ENCODE measurements at places on chromosomes 16 and 17.

DNA sequence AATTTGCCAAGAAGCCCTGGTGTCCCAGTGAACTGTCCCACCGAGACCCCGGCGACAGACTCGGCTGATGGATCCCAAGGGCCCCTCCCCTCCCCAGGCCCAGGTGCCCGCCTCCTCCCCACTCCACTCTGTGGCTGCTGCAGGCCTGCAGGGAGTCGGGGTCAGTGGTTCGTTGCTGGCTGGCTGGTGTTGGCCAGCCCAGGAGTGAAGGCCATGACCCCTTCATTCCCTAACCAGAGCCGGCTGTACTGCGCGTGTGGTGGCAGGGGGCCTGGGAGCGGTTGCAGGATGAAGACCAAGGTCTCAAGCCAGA, 9.2 kb upstream of the TBX2 start:
- no peak for ATAC-seq

DNA sequence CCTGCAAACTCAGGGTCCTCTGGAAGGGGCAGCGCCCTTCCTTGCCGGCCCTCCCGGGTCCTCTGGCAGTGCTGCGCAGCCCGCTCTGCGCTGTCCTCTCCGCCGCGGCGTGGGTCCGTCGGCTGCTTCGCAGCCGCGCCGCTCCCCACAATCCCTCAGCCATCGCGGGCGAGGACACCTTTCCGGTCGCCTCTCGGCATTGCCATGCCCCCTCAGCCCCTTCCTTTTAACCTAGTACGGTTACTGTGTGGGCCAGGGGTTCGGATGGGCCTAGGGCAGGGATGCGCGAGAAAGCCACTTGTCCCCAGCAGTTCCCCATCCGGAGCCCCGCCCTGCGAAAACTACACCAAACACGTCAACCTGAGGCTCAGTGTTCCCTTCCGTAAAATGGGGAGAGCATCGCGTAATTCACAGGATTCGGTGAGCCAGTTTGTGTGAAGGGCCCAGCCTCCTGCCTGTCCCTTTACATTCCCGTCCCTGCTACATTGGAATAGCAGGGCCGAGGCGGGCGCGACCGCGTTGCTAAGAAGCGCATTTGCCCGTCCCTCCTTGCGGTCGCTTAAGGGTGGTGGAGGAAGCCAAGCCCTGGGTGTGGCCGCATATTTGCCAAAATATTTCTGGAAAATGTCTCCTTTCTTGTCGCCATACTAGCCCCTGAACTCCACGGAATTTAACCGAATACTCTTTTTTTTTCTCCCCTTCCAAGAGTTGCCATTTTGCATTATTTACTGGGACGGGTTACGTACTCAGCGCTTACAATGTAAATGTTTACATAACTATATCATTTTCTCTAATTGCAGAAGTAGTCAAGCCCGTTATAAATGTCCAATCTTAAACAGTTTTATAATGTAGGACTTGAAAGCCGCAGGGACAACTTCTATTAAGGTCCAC, 13.2 kb downstream of the COPZ2 start:
- peak; percentile 25 for ATAC-seq

DNA sequence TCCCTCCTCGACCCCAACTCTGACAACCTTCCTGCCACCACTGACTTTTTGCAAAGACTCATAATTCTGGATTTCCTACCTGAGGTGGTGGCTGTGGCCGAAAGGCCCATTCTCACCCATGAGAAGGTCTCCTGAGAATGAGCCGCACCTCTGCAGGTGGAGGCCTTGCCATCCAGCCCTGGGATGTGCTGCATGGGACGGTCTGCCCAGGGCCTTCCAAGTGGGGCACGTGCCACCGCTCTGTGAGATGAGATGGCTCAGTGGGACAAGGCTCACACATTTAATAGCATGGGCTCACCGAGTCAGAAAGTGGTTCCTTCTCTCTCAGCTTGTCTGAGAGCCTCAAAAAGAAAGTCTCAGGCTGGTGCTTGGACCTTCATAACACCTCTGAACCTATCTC, 112.8 kb downstream of the AMFR start:
- no peak for ATAC-seq

DNA sequence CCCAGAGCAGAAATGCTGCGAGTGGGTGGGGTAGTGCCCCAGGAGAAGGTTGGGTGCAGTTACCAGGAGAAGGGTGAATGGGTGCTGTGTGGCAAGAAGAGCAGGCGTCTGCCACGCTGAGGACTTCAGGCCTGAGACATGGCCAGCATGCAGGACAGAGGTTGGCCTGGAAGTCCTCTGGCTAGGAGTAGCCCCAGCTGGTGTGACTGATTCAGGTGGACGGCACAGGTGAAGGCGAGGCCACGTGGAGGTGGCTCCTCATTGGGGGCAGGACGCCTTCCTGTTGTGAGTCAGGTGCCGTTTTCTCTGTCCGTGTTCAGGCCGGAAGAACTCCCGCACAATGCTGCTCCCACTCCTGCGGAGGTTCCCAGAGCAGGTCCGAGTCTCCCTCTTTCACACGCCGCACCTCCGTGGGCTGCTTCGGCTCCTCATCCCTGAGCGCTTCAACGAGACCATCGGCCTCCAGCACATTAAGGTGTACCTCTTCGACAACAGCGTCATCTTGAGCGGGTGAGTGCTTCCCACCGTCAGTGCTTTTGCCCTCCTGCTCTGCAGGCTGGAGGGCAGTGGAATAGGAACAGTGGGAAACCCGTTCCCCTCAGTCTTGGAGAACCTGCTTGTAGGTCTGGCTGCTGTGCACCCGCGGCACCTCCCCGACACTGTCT, 20.7 kb downstream of the PGS1 start:
- no peak for ATAC-seq

DNA sequence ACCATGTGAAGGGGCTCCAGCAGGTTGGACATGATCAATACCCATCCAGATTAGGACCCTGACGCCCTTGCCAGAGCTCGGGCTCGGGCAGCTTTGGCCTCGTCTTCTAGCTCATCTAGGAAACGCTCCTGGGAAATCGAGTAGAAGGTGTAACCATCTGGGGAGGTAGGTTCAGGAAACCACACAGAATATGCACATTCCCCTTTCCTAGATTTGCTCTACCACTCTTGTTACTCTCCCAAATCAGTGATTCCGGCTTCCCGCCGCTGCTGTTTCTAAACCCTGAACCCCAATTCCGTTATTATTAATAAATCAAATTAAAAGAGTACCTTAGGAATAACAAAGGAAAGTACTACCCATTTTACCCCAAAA, 507 bp downstream of the COA3 start:
- ATAC-seq = no peak

- ATAC-seq = no peak
These were observed 27.2 kb downstream of the CLEC16A start for GRCh38 chr16:10971560-10971961.

- ATAC-seq = no peak
These were observed 261.4 kb downstream of the MAP2K4 start for GRCh38 chr17:12282056-12282455.

DNA sequence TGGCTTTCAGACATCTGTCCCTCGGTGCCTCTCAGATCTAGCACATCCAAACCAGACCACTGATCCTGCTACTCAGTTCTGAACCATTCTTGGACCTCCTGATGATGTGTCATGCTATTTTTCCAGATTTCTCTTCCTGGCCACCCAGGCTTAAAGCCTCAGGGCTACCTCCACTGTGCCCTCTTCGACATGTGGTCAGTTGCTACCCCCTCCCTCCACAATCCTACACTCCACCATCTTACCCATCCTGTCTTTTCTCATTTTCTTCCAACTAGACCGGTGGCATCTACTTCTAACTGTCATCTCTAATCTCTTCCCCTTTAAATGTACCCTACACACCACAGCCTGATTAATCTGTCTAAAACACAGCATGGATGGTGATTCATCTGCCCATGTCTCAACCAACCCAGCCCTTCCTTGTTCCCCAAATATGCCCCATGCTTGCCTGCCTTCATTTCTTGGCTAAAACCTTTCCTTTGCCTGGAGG, 478.6 kb downstream of the SLC39A11 start:
- no peak for ATAC-seq

DNA sequence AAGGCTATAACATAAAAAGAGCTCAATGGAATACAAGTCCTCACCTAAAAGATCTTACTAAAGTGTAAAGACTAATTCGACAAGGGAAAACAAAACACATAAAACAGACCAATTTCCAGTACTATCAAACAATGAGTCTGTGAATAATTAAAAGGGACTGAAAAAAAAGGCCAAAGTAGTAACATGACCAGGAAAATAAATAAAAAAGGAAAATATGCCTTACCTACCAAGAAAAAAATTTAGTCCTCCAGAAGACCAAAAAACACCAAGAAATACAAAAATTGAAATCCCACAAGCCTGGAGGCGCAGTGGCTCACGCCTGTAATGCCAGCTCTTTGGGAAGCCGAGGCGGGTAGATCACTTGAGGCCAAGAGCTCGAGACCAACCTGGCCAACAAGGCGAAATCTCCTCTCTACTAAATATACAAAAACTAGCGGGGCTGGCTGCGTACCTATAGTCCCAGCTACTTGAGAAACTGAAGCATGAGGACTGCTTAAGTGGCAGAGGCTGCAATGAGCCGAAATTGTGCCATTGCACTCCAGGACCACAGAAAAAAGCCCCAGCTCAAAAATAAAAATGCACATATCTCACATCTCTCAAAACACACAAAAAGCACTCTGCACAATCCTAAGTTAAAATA, 60.8 kb downstream of the TEX14 start:
- peak; percentile 73 for ATAC-seq

- no peak for ATAC-seq
These were observed 94.3 kb downstream of the ABCA8 start for GRCh38 chr17:68860941-68861340.

- no peak for ATAC-seq
These were observed 3.5 kb downstream of the WDR81 start for GRCh38 chr17:1727876-1728630.

DNA sequence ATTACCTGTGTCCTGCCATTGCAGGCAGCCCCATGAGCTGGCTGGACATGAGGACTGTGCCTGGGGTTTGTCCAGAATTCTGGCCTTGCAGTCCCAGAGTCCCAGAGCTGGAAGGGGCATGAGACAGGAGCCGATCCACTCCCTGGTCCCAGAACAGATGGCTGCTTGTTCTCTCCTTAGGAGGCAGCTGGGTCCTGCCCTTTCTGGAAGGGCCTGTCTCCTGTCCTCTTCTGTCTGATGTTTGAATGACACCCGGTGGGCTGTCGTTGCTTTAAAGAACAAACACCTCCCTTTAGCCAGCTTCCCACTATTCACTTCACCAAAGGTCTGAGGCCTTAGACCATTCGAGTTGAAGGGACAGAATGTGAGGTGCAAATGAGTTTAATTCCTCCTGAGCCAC, 63.8 kb downstream of the RAP1GAP2 start:
- ATAC-seq = no peak

DNA sequence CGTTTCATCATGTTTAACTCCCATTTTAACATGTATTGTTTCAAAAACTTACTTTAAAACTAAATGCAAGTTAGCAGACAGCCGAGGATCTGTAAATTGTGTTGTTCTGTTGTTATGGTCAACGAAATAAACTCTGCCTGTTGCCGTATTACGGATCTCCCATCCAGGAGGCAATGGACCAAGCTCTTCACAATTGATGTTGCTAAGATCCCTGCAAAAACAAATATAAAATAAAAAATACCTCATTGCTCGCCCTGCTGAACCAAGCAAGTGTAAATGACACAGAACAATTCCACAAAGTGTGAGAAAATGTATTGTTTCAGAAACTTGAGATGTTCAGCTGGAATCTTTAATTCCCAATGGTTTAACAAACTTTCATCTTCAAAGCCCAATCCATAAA, 65.0 kb downstream of the CEP95 start:
- no peak for ATAC-seq

DNA sequence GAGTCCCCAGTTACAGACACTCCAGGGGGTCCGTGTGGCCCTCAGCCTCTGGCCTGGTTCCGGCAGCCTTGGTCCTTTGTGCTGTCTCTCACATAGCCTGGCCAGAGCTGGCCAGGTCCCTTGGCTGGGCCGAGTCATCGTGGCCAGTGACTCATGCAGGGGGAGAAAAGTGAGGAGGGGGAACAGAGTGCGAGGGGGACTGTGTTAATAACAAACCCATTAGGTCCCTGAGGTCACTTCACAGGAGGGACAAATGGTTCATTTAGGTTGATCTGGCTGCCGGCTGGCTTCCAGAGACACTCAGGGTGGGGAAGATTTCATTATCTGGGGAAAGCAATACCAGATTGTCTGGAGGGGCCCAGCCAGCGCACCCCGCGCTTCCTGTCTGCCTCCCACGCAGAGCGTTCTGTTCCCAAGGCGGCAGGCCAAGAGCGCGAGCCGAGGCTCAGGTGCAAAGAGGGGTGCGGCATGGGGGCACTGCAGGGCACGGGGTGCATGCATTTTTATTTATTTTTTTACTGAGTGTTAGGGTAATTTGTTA, 223.1 kb downstream of the SEC14L1 start:
- ATAC-seq = no peak

- ATAC-seq = no peak
These were observed 3.5 kb downstream of the CENPX start for GRCh38 chr17:82018989-82019689.

DNA sequence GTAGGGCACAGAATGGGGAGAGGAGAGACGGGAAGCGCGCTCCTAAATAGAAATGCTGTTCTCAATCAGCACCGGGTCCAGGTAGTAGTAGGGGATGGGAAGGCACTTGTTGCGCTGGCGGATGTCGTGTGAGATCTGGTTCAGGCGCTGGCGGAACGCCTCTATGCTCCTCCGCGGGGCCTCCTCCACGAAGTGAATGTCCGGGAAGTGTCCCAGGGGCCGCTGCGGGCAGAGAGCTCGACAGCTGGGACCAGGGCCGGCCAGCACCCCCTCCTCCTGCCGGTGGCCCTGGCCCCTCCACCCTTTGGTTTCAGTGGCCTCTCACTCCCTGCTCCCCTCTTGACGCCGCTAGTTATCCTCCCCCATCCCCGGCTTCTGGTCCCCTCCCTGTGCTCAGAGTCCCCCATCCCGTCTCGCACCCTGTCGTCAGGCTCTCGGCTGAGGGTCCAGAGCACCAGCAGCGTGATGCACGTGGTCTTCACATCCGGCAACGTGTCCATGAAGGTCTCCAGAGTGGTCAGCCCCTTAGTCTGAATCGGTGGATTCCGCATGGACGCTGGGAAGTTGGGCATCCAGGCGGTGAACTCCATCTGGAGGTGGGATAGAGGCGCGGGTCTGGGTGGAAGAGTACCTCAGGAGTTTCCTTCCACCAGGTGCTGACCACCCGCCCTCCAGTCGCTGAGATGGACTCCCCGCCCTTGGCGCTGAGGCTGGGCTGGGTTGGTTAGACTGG, 14.6 kb downstream of the ALOX12B start:
- no peak for ATAC-seq

GRCh38 chr17:50465635-50466034, 3.0 kb downstream of the CHAD start:
- no peak for ATAC-seq

DNA sequence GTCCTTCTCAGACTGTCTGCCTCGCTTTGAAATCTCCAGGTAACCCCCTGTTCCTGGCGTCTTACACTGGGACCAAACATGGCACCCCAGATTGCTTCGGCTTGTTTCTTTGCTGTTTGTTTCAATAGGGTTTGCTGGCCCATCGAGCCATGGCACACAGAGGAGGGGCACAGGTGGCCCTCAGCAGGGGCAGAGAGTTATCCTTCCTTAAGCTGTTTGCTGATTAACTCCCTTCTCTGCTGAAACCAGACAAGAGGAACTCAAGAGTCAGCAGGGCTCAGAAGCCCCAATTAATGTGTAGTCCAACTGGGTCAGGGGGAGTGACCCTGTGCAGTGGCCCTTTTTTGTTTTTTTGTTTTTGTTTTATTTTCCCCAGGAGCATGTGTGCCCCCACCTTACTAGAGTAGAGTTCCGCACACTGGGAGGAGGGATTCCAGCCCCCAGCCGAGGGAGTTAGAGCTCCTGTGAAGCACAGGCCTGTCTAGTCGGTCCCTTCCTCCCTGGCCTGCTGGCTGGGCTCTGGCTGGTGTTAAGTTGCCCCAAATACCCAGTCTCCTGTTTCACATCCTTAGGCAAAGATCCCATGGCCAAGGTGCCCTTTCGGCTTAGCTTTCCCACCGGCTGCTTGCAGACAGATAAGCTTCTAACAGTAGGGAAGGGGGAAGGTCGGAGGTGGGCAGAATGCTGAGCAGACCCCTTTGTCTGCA, 39.3 kb downstream of the YPEL2 start:
- ATAC-seq = peak; percentile 34

All from stimulated activated memory B cell treated with anti-CD40 and anti-IgM and Interleukin-4, amounts not matched to agents 10 μg/mL and 1 μg/mL and 100 μg/mL, for 72 hours (primary cell).